ENCODE measurements at places on chromosomes 7 and 10.
A peak's percentile ranks its signal among the peaks of the same experiment; 100 is the strongest.

- peak; percentile 34 for DNase-seq
These were observed 819 bp downstream of the HYCC1 start for GRCh38 chr7:23012908-23013714.

DNA sequence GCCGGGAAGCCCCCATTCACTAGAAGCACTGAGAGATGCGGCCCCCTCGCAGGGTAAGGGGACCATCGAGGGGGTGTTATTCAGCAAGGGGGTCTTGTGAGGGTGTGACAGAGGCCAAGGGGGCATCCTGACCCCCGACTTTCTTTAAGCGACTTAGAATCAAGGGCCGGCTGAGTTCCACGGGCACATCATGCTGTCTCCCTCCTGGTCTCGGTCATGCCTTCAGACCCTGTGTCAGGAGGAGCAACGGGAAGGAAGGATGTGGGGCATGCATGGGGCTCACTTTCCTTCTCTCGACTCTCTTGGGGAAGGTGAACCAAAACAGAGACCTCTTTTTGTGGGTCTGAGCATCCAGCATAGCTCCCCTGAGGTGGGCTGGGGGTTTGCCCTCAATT is 2.5 kb downstream of the ACSL5 start:
- DNase-seq: no peak

DNA sequence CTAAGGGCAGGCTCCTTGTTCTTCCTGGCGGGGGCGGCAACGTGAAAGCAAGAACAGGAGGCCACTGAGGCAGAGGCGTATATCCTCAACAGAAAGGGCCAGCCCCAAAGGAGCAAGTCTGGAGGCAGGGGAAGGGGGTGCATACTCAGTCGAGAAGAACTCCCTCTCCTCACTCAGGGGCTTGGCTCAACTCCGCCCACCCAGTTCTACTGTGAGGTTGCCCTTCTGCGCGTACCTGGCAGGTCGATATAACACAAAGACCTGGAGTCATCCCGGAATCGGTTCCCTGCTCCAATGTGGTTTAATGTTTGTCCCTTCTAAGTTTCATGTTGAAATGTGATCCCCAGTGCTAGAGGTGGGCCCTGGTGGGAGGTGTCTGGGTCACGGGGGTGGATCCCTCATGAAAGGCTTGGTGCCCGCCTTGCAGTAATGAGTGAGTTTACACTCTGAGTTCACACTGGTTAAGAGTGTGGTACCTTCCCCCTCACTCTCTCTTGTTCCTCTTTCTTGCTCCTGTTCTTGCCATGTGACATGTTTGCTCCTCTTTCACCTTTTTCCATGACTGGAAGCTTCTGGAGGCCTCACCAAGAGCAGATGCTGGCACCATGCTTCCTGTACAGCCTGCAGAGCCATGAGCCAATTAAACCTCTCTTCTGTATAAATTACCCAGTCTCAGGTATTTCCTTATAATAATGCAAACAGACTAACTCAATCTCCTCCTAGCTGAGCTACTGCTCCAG is 32.6 kb downstream of the GSDME start:
- DNase-seq: no peak

- no peak for DNase-seq
These were observed 11.4 kb downstream of the ATG9B start for GRCh38 chr7:151012911-151013347.

- DNase-seq: no peak
These were observed 1.6 kb upstream of the CHCHD2 start for GRCh38 chr7:56107954-56108258.

GRCh38 chr7:67894746-67895145 is 898.1 kb downstream of the TYW1 start:
- no peak for DNase-seq

GRCh38 chr10:116752969-116753665 is 10.8 kb upstream of the HSPA12A start:
- DNase-seq: no peak

GRCh38 chr10:11329062-11329673 is 282.3 kb downstream of the USP6NL start:
- no peak for DNase-seq

- no peak for DNase-seq
These were observed 198.4 kb downstream of the TPST1 start for GRCh38 chr7:66403564-66403963.

GRCh38 chr10:2475711-2476217 is 591.6 kb upstream of the PFKP start:
- DNase-seq: no peak

Data from activated B cell treated with CpG ODN at 0.5 μM for 24 hours (primary cell).